ENCODE measurements at places on chromosomes 6 and 20.
A peak's percentile ranks its signal among the peaks of the same experiment; 100 is the strongest.

DNA sequence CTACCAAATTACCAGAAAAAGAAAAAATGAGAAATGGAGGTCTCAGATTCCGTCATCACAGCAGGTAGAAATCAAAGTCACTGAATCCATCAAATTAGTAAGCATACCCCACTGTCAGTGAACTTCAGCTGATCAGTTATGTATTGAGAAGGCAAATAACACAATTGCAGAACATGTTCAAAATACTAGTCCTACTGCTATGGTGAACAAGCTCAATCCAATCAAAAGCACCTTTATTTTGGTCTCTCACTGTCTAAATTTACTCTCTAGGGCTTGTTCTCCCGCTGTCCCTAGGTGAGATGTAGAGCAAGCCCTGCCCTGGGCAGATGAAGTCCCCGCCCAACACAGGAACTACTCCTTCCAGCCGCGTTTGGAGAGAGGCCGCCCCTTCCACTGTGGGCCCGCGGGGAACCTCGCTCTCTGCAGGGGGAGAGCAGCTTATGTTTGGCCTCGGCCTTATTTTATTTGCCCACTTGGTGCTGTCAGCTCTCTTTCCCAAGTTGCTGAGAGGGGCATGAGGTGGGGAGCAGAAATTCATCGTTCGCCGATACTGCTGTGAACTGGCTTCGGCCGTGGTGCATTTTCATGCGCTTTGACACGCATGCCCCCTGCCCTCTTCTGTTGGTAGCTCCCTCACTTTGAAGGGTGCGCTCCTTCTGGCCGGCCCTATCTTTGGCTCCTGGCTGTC, 14.3 kb upstream of the MAP1LC3A start:
- DNase-seq: peak; percentile 39

- DNase-seq: no peak
Measured at GRCh38 chr6:11263291-11263775, 30.9 kb upstream of the NEDD9 start.

DNA sequence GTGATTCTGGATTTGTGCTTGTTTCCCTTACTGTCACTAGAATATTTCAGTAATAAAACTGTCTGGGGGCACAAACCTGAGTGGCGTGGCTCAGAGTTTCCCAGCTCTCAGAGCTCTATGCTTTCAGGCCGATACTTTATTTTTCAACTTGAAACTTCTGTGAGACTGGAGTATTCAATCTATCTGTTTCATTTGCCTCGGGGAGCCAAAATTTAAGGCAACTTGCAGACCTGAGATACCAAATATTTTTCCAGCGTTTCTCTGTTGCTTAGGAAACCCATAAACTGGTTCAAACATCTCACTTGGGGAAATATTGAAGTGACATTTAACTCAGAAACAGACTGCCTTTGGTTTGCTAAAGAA, 74.7 kb downstream of the SOBP start:
- no peak for DNase-seq

GRCh38 chr6:25893778-25894177, 19.7 kb upstream of the SLC17A3 start:
- DNase-seq: no peak

DNA sequence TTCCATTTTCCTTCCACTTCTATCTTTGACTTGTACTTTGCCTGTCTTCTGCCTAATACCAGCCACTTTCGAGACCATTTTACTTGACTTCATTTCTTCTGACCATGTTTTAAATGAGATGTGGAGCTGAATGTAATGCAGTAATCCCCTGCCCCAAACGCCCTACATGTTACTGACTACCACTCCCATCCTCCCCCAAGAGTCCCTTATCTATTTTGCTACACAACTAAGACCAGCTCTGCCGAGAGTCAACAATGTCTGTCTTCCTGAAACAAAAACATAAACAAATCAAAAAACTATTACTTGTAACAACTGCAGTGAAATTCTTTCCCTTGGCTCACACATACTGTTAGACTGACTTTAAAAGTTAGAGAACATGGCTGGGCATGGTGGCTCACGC, 27.1 kb upstream of the KIAA1586 start:
- no peak for DNase-seq

GRCh38 chr6:25122622-25123237, 156.4 kb upstream of the CARMIL1 start:
- no peak for DNase-seq

All from activated CD4-positive, alpha-beta memory T cell treated with anti-CD3 and anti-CD28 coated beads for 36 hours (primary cell).